Activated CD4-positive, alpha-beta T cell treated with anti-CD3 and anti-CD28 coated beads, Interleukin-2, amount 50 U/mL, for 48 hours (primary cell): ENCODE measurements at places on chromosomes 4 and X.

- DNase-seq, result no peak
These were observed 5.7 kb upstream of the NHS start for GRCh38 chrX:17369309-17369708.

DNA sequence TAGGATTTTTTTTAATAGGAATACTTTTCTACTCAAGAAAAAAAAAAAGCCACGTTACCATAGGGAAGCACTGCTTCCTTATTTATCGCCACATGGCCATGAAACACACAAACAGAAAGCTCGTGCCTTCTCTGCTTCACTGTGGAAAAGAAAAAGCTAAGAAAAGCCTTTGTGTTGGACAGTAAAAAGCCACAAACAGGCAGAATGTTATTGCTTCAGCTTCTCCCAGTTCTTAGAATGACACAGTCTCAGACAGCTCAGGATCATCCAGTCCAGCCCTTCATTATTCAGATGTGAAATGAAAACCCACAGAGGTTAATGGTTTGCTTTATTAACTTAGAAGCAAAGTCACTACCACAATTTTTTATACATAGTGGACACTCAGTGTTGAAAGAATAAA lies 181.6 kb upstream of the NOCT start:
- DNase-seq, result no peak

DNA sequence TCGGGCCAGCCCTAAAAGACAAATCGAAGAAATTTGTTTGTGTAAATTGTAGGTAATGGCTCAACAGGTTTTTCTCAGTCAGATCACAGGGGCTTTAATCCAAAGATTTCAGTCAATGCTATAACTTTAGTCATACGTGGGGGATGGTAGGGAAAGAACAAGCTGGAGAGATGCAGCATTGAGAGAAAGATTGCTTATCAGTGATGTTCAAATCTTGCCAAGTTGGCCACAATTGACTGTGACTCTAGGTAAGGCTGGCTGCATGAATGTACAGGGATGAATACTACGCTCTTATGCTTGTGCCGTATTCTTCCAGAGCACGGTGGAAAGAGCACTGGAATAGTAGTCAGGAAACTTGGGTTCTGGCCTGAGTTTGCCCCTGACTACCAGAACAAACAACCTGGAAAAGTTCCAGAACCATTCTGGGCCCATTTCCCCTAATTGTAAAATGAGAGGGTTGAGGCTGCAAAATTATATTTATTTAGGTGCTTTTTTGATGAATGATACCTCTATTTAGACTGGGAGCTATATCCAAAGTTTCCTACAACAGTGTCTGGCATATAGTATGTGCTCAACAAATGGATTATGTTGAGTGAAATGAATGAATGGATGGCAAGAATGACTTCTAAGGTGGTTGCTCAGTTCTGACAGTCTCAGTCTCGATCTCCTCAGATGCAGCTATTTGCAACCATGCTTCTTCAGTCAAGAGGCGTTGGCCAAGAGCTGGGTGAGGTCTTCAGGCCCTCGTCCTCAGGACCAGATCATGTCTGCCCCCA lies 44.4 kb downstream of the TSC22D3 start:
- no peak for DNase-seq

DNA sequence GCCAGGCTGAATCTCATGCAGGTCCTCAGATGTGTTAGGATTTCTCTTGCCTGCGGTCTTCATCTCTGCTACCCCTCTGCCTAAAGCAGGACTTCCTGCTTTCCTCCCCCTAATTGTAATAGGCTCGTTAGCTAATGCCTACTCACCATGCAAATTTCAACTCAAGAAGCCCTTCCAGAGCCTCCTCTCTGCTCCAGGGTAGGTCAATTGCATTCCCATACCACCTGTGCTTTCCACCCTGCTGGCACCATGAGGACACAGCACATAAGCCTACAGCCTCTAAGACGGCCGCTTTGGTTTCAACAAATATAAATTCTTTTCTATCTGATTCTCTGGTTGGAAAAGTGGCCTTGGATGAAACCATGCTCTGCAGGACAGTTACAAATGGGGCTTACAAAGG lies 93.9 kb downstream of the QDPR start:
- no peak for DNase-seq

GRCh38 chrX:69503782-69504625 lies at the start of gene NALF2:
Gene NALF2 (plus strand): TSS chrX:69504326. CDS start chrX:69505283, 957 bp downstream.
- peak; percentile 57 for DNase-seq

DNA sequence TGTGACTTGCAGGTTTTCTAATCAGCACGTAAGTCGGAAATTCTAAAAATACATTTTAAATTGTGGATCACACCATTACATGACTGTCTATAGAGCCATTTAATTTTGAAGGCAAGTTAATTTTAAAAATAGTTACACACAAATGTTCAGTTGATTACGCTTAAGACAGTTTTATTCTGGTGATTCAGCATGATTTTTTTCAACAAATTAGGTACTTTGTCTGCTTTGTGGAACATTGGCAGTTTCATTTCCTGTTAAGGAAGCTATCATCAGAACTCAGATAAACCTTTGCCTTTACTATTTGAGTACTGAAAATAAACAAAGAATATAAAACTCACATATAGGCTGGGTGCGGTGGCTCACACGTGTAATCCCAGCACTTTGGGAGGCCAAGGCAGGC lies 19.5 kb downstream of the SAT1 start:
- no peak for DNase-seq

DNA sequence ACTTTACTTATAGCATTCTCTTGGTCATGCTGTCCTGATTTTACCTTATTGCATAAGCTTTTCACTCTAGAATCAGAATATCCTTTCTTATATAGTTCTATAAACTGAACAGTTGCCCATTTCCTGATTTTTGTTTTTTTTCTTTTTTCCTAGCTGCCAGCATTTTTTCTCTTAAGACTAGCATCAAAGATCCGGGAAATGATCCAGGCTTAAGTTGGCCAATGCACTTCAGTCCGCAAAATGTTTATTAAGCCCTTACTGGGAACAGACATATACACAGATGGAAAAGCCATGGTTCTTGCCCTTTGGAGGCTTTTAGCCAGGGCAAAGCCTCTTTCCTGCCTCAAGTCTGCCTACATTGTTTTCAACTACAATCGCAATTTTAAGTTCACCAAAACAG lies 10.1 kb upstream of the BMP2K start:
- DNase-seq, result no peak

DNA sequence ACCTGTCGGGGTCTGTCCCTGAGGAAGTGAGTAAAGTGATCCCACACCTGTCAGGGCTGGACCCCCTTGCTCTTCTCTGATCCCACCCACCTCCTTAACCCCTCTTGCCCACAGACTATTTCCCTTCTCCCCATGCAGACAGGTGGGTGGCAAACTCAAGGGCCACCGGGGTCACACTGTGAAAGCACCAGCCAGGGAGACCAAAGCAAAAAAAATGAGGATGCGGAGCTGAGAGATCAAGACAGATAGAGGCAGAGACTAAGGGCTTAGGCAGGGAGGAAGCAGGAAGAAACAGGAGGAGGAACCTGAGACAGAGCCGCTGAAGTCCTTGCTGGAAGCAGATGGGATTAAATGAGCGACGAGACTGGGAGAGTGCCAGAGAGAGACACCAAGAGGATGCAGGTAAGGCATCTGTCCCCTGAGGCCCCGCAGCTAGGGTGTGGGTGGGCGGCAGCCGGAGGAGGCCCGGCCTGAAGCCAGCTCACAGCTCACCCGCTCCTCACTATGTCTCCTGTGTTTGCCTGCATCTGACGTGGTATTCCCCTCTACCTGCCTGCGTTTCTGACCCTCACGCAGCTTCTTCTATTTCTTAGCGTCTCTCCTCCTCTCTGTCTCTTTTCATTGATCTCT lies 7.2 kb downstream of the TIMM17B start:
- DNase-seq, result no peak

- DNase-seq, result peak; percentile 23
These were observed 529 bp downstream of the DHRSX start for GRCh38 chrX:2500091-2500802.

DNA sequence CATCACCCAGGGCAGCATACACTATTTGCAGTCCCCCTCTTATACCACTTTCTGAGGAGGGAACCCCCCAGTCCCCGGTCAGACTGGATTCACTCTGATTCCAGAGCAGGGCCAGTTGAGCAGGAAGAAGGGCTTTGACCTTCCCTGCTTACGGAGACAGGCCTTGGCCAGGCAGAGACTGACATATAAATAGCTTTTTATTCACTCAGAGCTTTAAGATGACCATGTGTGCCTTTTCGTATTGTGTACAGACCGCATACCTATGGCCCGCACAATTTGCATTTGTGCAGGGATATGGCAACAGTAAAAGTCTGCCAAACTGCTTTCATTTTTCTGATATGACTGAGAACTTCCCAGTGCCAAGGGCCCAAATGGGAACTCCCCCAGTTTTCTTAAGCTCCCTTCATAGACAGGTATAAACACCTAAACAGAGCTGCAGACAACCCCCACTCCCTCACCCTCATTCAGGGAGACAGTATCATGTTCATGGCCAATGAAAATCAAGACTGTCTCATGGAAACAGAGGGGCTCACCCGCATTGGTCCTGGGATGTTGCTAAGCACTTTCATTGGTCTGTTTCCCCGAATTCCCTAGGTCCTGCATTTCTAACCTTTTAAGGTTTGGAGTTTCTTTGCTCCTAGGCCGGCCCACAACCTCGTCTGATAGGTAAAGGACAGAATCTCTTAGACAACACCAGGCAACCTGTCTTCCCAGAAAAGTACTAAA lies 86.0 kb downstream of the RTL5 start:
- DNase-seq, result no peak

- no peak for DNase-seq
These were observed 303.6 kb downstream of the PCDH10 start for GRCh38 chr4:133452678-133453077.

DNA sequence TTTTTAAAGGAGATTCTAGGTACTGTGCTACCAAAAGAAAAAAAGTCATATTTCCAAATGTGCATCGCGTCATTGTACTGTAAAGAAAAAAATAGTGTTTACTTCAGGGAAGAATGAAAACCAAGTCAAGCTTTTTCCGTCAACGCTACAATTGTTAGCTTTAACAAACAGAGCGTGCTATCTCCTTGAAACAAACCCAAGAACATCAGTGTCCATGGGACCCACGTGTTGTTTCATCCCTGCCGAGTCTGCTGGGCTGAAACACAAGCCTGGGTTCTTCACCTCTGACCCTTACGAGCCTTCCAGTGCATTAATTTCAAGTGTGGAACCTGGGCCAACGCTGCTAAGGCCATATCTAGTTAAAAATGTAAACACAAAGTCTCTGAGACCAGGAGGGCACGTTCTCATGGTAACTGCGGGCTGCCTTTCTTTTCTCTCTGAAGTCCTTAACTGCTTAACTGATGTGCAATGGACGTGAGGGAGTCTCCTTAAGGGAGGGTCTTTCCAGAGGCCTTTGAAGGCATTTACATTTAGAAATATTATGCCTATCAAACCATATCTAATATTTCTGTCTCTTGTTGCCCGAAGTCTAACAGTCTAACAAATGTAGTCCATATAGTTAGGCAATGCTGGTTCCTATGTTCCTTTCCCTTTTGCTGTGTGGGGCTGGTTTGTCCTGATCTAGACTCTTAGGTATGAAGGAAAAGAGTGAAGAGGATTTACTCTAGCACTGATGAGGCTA lies 36.3 kb downstream of the ING2 start:
- no peak for DNase-seq

DNA sequence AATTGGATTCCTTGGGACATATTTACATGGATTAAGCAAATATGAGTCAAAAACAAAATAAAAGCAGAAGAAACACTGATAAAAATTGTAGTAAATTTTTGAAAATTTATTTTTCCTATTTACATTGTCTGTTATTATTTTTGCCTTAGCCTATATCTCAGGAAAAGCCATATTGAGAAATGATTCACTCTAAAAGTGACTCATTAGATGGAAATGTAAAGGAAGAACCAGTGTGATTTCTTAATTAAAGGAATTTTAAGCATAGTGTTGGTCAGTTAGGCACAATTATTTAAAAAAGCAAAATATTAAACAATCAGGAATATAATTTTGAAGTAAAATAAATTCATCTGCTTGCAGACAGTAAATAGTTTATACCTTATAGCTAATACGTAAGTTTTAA lies 167.4 kb upstream of the NAP1L5 start:
- DNase-seq, result no peak

DNA sequence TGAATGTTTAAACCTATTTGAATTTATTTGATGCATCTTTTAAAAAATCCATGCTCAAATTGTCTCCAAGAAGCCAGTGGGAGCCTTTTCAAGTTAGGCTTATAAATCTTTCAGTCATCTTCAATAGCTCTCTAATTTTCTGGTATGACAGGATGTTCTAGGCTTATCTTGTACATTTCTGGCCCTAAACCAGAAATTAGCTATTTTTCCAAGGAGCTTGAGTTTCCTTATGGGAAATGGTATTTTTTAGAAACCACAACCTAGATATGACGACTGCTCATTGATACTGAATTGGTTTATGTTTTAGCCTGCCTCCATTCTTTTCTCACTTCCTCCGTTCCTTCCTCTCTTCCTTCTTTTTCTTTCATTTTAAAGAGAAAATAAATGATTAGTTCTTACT lies 172.3 kb downstream of the SPRY1 start:
- no peak for DNase-seq

GRCh38 chr4:34422472-34423175 lies 1821.7 kb downstream of the ARAP2 start:
- DNase-seq, result no peak

DNA sequence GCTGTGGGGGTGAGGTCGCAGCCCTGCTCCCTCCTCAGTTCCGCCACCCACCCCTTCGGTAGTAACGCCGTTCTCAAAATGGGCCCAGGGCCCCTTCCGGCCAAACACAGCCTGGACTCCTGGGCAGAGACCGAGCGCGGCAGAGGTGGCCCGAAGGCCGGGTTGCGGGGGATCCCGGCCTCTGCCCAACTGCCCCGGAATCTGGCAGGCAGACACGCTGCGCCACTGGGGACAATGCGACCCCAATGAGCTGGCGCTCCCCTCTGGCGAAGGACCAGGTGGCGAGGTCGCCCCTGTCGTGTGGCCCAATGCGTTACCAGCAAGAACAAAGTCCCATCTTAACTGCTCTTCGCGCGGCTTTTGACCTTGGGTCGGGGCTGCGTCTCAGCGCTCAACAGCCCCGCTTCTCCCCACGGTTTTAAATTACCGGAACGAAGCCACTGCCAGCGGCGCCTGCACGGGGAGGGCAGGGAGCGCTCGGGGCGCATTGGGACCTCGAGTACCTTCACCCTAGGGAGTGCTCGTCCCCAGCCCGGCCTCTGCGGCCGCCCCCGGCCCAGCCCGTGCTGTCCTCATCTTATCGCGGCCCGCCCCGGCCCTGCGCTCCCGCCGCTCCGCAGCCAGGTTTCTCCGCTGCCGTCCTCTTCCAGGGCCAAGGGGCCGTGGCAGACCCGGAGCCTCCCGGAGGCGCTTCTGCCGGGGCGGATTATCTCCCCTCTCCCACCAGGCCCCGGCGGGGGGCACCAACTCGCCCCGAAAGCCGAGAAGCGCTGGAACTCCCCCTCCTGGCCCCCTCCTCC lies 22.2 kb upstream of the HMX1 start:
- DNase-seq, result no peak
